NCI-H146 (cell line): ENCODE measurements at places on chromosomes 3 and 15.

DNA sequence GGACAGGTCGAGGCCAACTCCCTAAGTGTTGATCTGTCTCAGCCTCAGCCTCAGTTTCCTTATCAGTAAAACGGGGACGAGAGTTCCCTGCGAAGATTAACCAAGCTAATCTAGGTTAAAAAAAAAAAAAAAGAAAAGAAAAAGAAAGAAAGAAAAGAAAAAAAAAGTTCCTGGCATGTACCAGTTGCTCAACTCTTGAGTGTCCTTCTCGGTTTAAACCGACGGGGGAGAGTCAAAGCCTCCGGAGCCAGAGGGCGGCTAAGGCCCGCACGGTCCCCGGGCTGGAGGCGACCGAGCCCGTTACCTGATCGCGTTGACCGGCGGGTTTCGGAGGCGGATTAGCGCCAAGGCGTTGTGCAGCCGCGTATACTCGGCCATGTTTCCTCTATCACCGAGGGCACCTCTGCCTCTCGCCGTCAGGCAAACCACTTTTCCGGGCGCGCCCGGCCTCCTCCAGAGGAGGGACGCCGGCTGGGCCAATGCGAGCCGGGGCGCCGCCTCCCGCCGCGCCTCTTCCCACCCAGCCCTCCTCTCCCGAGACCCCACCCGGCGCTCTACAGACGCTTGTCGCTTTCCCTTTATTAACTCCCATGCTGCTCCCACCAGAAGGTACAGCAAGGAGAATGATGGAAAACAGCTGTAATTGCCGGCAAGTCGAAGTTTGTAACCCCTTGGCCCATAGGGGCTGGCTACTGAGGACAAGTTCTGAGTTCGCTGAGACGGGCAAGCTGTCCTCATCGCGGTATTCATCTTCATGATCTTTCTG, at the start of gene EHHADH:
TSS of gene EHHADH (minus strand) at position 405 of the 766 bp plus-strand sequence. CDS start at position 378, 27 bp downstream.
- peak; percentile 68 for DNase-seq

DNA sequence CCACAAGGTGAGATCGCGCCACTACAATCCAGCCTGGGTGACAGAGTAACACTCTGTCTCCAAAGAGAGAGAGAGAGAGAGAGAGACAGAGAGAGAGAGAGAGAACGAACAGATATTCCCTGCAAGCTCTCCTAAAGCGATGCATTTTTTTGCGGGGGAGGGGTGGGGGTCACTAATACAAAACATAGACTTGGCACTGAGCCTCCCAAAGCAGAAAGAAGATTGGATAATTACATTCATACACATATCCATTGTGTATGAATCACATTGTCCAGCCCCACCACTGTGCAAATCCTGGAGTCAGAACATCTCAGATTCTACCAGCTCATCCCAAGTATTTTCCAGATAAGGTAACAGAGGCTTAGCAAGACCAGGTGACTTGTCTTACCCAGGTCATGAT, 459.9 kb downstream of the MAGI1 start:
- DNase-seq, result no peak

- DNase-seq, result no peak
Measured at GRCh38 chr15:96893159-96893906, 562.8 kb downstream of the NR2F2 start.

GRCh38 chr3:58352626-58353025, 19.9 kb downstream of the PXK start:
- DNase-seq, result no peak

- no peak for DNase-seq
Measured at GRCh38 chr3:132690040-132690439, 29.9 kb downstream of the UBA5 start.

- DNase-seq, result no peak
Measured at GRCh38 chr3:4588466-4588865, 95.3 kb downstream of the ITPR1 start.

- no peak for DNase-seq
Measured at GRCh38 chr15:33215941-33216872, 21.7 kb upstream of the FMN1 start.

DNA sequence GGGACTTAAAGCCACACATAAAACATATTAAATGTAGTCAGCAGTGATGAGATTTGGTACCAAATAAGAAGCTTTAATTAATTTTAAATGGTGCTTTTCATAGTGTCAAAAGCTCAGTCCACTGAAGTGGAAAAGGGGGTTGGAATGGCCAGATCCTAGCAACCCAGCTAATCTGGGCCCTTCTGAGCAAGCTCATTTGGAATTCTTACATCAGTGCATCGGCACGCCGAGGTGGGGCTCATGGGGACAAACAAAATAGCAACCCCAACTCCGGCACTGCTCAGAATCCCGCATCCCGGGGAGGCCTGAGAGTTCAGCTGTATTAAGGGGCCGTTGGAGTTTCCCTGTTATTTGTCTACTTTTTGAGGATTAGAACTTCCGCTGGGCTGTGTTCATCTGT, 526.4 kb downstream of the SOX2 start:
- no peak for DNase-seq

- no peak for DNase-seq
Measured at GRCh38 chr15:73298522-73299245, 70.1 kb downstream of the HCN4 start.
